ENCODE measurements at places on chromosomes 3 and 15.

DNA sequence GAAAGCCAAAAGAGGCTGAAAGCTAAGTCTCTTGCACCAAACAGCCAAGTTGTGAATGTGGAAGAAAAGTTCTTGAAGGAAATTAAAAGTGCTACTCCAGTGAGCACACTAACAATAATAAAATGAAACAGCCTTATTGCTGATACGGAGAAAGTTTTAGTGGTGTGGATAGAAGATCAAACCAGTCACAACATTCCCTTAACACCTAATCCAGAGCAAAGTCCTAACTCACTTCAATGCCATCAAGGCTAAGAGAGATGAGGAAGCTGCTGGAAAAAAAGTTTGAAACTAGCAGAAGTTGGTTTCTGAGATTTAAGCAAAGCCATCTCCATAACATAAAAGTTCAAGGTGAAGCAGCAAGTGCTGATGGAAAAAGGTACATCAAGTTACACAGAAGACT is 288.8 kb upstream of the RARB start:
- DNase-seq, result no peak

DNA sequence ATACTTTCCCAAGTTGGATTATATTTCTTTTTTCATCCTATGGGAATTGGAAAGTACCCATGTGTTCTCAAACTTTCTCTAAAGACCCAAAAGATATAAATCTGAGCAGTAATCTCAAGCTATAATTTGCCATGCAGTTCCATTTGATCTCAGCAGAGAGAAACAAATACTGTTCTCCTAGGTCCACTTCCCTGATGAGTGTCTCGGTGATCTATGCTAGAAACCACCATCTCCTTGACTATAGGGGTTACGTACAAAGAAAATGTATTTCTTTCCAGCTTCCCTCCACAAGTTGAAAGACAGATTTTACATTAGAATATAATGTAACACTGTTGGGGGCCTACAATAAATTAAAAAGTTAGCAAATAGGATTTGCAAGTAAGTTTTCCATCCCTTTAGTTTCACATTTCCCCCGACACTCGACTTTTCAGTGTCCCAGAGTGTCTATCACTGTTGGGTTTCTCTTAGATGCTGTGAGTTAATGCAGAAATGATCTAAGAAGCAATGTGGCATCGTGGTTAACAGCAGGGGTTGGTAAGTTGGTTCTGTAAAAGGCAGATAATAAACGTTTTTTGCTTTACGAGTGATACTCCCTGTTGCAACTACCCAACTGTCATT is 465.1 kb upstream of the CFAP20DC start:
- no peak for DNase-seq

DNA sequence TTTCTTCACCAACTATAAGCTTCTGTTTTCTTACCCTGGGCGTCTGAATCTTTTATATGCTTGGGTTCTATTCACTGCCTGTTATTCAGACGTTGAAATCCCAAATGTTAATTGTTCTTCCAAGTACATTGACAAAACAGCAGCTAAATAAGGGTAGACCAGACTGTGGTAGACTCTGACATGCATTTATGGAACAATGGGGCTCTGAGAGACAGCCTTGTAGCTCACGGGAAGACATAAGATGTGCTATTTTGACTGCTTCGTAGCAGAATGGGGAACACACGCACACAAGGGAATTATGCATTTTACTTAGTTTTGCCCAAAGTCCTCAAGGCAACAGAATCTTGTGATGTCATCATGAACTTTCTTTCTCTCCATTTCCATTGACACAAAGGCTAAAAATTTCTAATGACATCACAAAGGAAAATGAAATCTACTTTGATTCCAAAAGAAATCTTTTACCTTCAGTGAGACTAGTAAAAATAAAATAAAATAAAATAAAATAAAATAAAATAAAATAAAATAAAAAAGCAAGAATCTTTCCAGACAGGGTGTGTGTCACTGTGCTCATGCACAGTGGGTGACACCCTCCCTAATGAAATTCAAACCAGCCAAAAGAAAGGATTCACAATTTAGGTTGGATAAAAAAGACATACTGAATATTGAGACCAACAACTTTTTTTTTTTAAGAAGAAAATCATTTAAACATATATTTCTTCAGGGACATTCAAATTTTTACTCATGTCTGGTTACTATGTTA is 346.6 kb downstream of the ZBTB20 start:
- DNase-seq, result no peak

DNA sequence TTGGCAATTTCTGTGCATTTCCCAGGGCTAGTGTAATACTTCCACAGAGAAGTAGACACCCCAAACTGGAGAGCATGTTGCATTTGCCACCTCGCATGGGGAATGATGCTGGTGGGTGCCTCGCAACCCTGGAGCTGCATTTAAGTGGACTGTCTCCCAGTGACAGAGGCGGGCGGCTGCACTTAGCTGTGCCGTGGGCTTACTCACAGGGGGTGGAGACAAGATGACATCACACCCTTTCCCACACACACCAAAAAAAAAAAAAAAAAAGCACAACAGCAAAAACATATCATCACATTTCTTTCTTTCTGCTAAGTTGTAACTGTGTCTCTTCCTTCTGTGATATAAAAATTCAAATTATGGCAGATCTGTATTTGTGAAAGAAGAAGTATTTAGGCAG is at the start of gene ABI3BP:
TSS of gene ABI3BP (minus strand) at position 113 of the 400 bp plus-strand sequence. CDS start at position 76, 37 bp downstream.
- no peak for DNase-seq
